Stimulated activated naive CD8-positive, alpha-beta T cell treated with anti-CD3 and anti-CD28 coated beads, Interleukin-15, amount 100 ng/mL, for 72 hours (primary cell): ENCODE measurements at places on chromosomes 1 and 21.

DNA sequence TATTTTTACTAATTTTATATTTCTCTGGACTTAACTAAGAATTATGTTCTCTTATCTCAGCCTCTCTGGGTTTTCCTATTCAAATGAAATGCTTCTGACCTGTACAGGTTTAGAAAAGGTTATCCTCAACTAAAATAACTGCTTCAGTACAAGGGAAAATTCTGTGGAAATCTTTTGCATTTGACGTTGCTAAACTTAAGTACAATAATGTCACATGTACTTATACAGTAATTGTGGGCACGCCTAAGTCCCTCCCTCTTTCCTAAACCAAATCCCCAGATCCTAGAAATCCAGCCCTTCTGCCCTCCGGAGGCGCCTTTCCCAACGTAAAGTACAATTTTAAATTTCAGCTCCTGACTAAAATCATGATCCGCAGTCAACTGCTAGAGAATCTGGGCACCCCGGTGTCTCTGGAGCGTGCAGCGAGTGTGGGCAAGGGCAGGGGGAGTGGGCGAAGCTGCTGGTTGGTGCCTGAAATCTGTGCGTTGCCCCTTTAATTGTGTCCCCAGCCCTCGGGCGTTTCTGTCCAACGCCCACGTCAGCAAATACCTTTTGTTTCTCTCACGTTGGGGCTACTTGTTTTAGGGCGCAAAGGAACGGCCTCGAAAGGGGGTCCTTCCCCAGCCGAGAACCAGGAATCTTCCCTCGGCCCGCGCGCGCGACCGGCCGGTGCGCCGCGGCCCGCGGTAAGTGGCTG lies at the start of gene ZBTB8A:
Gene ZBTB8A, plus strand, starts transcription at position 541 of the 697 bp plus-strand sequence. CDS start 53,505 bp downstream, outside the sequence.
- DNase-seq, result peak; percentile 26

DNA sequence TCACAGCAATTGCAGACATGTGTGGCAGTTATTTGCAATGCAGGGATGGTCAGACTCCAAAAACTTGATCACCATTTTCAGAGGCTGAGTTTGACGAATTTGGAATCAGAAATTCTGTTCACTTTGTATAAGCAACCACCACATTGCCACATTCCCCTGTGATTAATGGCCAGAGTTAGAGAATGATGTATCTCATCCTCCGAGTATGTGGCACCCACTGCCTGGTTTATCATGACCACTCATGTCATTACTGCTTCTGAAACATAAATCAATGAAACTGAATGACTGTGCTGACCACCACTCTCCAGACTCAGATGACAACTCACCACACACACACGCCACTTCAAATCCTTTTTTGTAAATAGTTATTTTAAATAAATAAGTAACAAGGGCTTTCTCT lies 66.6 kb upstream of the CACHD1 start:
- DNase-seq, result no peak

- no peak for DNase-seq
Measured at GRCh38 chr1:231075020-231075419, 35.0 kb upstream of the FAM89A start.

- no peak for DNase-seq
Measured at GRCh38 chr21:44989943-44990780, 50.3 kb downstream of the SLX9 start.

GRCh38 chr21:44582055-44582454 lies 1.7 kb upstream of the KRTAP10-5 start:
- no peak for DNase-seq

DNA sequence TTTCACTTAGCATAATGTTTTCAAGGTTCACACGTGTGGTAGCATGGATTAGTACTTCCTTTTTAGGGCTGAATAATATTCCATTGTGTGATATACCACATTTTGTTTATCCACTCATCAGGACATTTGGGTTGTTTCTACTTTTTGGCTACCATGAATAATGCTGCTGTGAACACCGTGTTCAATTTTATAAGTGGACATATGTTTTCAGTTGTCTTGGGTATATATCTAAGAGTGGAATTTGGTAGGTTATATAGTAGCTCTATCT lies 3.8 kb downstream of the IL22RA1 start:
- DNase-seq, result no peak
